Parietal lobe (tissue), 2 donors: ENCODE measurements at places on chromosomes 6 and 20. TPM values are rescaled to one million over a fixed set of nuclear protein-coding genes. Genes with fewer than 3 reads are reported as not detected.

ZNF831 gene
- not detected for total RNA-seq

RAET1E gene
- not detected for total RNA-seq

PDE7B gene
- total RNA-seq, result 6.6 TPM

LPA gene
- 2.5 TPM for total RNA-seq

FBXO5 gene
- total RNA-seq, result 10.0 TPM

CLPSL2 gene
- total RNA-seq, result not detected

RBM24 gene
- 28.8 TPM for total RNA-seq

SMAP1 gene
- 65.4 TPM for total RNA-seq

SPATS1 gene
- not detected for total RNA-seq

CCN2 gene
- 5.6 TPM for total RNA-seq

DIDO1 gene
- 72.6 TPM for total RNA-seq

GATA5 gene
- not detected for total RNA-seq

TPX2 gene
- total RNA-seq, result 11.0 TPM

CALHM4 gene
- not detected for total RNA-seq

BRD2 gene
- 124 TPM for total RNA-seq

LAMA5 gene
- 44.4 TPM for total RNA-seq

NEDD9 gene
- 36.3 TPM for total RNA-seq

PHF20 gene
- total RNA-seq, result 63.2 TPM

DDRGK1 gene
- 40.4 TPM for total RNA-seq
